DND-41 (cell line): ENCODE measurements at places on chromosomes 3 and 15.
A peak's percentile ranks its signal among the peaks of the same experiment; 100 is the strongest.

DNA sequence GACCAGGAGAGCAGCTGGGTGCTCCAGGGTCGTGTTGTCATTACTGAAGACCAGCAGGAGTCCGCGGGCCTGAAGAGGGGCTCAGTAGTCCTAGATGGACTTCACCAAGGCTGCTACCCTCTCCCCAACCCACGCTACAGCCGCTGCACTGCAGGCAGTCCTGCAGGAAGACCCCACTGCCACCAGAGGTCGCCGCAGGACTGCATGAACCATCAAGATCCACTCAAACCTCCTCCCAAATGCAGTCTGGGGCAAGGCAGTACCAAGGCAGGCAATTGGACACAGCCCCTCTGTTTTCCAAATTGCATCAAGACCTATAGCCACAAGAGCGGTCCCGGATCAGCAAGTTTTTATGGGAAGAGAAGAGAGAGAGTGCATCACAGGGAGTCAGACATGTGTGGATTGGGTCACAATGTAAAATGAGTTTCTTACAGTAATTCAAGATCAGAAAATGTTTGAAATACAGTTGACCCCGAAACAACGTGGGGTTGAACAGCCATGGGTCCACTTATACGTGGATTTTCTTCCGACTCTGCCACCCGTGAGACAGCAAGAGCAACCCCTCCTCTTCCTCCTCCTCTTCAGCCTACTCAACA, 46.7 kb downstream of the DZIP1L start:
- H3K4me3 ChIP-seq: no peak overlapping the region
- no peaks in the 10 kb centered on the region for H3K36me3 ChIP-seq
- H3K27me3 ChIP-seq: no peaks in the 10 kb centered on the region
- DNase-seq: peak; percentile 74
- H3K4me1 ChIP-seq: no peaks in the 10 kb centered on the region
- no peak overlapping the region for H3K27ac ChIP-seq

GRCh38 chr3:184505076-184505878, 56.3 kb upstream of the EPHB3 start:
- H3K36me3 ChIP-seq: no peaks in the 10 kb centered on the region
- DNase-seq: no peak
- no peak overlapping the region for H3K27ac ChIP-seq
- no peak overlapping the region for H3K4me3 ChIP-seq
- no peaks in the 10 kb centered on the region for H3K4me1 ChIP-seq

GRCh38 chr3:107870943-107871638, 219.7 kb downstream of the CD47 start:
- H3K27me3 ChIP-seq: no peaks in the 10 kb centered on the region
- no peaks in the 10 kb centered on the region for H3K4me1 ChIP-seq
- H3K36me3 ChIP-seq: no peaks in the 10 kb centered on the region
- no peak overlapping the region for H3K27ac ChIP-seq
- H3K4me3 ChIP-seq: no peak overlapping the region
- no peak for DNase-seq

GRCh38 chr15:84955089-84955848, 26.4 kb upstream of the PDE8A start:
- no peaks in the 10 kb centered on the region for H3K4me1 ChIP-seq
- no peak overlapping the region for H3K27ac ChIP-seq
- H3K36me3 ChIP-seq: no peaks in the 10 kb centered on the region
- H3K4me3 ChIP-seq: no peak overlapping the region

DNA sequence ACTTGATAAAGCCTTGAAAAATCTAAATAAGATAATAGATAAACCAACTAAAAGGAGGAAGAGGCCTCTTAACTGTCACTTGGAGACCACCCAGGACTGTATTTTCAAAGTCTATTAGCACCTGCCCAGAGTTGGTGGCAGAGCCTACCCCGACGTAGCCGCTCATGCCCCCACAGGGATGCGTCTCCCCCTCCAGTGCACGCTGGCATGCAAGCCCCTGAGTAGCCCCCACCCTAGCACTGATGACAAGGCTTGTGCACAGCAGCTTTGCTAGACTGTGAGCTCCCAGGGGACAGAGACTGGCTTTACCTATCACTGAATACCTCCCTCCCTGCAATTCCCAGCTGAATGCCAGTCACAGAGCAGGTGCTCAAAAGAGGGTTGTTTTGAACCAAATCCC, 54.1 kb upstream of the HES1 start:
- H3K27ac ChIP-seq: no peak overlapping the region
- DNase-seq: no peak
- H3K4me3 ChIP-seq: no peak overlapping the region
- no peaks in the 10 kb centered on the region for H3K4me1 ChIP-seq

DNA sequence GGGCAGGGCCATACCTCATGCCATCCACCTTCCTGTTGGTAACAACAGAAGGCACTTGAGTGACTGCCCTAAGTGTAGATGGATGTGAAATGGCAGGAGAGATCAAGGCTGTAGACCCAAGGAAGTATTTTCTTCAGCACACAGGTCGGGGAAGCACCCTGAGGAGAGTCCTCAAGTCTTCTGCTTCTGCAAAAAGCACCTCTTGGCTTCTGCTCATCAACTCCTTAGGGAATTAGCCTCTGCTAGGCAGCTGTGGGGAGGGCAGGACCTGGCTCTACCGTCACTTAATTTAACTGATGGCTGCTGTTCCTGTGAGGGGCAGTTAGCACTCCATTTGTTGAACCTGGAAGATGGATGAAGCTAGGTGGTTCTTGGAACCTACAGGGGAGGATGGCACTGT, 6.9 kb upstream of the CACNA2D2 start:
- H3K4me3 ChIP-seq: no peak overlapping the region
- H3K27ac ChIP-seq: no peak overlapping the region
- H3K4me1 ChIP-seq: no peaks in the 10 kb centered on the region
- H3K27me3 ChIP-seq: peaks cover 54% of the 10 kb centered on the region

GRCh38 chr3:127166501-127167065, 26.3 kb upstream of the PRR23E start:
- no peak overlapping the region for H3K4me3 ChIP-seq
- H3K36me3 ChIP-seq: no peaks in the 10 kb centered on the region
- no peaks in the 10 kb centered on the region for H3K27me3 ChIP-seq
- DNase-seq: no peak

GRCh38 chr3:52771334-52771681, 568 bp upstream of the NEK4 start:
- H3K27ac ChIP-seq: peak overlapping the region; percentile 73
- peak overlapping the region; percentile 36; the same call in 1 of the 2 replicates for H3K4me3 ChIP-seq
- no peak for DNase-seq
- H3K36me3 ChIP-seq: peaks cover 12% of the 10 kb centered on the region; the same call in 1 of the 2 replicates
- no peaks in the 10 kb centered on the region for H3K27me3 ChIP-seq
- peaks cover 22% of the 10 kb centered on the region for H3K4me1 ChIP-seq

- H3K4me3 ChIP-seq: no peak overlapping the region
- no peaks in the 10 kb centered on the region for H3K27me3 ChIP-seq
- no peaks in the 10 kb centered on the region for H3K36me3 ChIP-seq
- H3K27ac ChIP-seq: no peak overlapping the region
- H3K4me1 ChIP-seq: no peaks in the 10 kb centered on the region
- DNase-seq: no peak
These were observed 52.4 kb downstream of the ILDR1 start for GRCh38 chr3:121969631-121970030.

- H3K4me1 ChIP-seq: no peaks in the 10 kb centered on the region
- DNase-seq: no peak
- H3K27ac ChIP-seq: no peak overlapping the region
- no peak overlapping the region for H3K4me3 ChIP-seq
- no peaks in the 10 kb centered on the region for H3K27me3 ChIP-seq
- H3K36me3 ChIP-seq: peaks cover 81% of the 10 kb centered on the region
These were observed 123.1 kb upstream of the LRRFIP2 start for GRCh38 chr3:37297459-37297858.

- H3K27me3 ChIP-seq: no peaks in the 10 kb centered on the region
- H3K4me3 ChIP-seq: no peak overlapping the region
- H3K4me1 ChIP-seq: no peaks in the 10 kb centered on the region
- no peak for DNase-seq
These were observed 538.9 kb upstream of the GRM7 start for GRCh38 chr3:6321999-6322398.

DNA sequence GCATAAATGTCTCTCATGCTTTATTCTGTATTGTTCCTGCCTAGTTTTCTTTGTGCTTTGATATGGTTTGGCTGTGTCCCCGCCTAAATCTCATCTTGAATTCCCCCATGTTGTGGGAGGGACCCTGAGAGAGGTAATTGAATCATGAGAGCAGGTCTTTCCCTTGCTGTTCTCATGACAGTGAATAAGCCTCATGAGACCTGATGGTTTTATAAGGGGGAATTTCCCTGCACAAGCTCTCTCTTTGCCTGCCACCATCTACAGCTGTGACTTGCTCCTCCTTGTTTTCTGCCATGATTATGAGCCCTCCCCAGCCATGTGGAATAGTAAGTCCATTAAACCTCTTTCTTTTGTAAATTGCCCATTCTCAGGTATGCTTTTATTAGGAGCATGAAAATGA, 1596.6 kb downstream of the SI start:
- H3K36me3 ChIP-seq: no peaks in the 10 kb centered on the region
- no peaks in the 10 kb centered on the region for H3K4me1 ChIP-seq
- H3K4me3 ChIP-seq: no peak overlapping the region
- DNase-seq: no peak
- no peaks in the 10 kb centered on the region for H3K27me3 ChIP-seq

- no peak for DNase-seq
- H3K4me1 ChIP-seq: no peaks in the 10 kb centered on the region
- H3K4me3 ChIP-seq: no peak overlapping the region
These were observed 821.8 kb downstream of the TBL1XR1 start for GRCh38 chr3:176375519-176375918.

GRCh38 chr3:45980819-45981218, 14.8 kb downstream of the FYCO1 start:
- H3K27me3 ChIP-seq: no peaks in the 10 kb centered on the region
- H3K4me1 ChIP-seq: peaks cover 77% of the 10 kb centered on the region
- H3K36me3 ChIP-seq: peaks cover 78% of the 10 kb centered on the region
- peak overlapping the region; percentile 58 for H3K27ac ChIP-seq
- DNase-seq: no peak
- no peak overlapping the region for H3K4me3 ChIP-seq

DNA sequence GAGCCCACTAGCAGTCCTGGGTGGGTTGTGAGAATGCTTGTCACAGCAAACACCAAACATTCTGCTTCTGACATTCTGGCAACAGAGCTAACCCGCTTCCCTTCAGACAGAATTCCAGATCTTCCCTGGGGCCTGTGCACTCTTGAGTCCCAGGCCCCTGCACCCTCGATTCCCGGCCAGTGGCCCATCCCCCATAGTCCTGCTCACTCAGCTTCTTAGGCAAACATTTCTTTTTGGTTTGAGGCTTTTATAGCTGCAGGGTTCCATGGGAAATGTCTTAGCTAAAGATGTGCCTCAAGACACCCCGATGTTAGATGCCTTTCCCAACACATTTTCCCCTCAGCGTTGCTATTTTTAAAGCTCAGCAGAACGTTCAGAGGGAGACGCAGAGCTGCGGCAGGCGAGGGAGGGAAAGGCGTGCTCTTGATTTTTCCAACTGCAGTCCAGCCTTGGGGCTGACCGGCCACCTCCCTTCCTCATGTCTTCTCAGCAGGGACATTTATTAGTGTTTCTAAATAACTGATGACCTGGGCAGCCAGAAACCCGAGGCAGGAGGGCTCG, 35.2 kb downstream of the ABTB1 start:
- H3K36me3 ChIP-seq: no peaks in the 10 kb centered on the region
- no peak overlapping the region for H3K4me3 ChIP-seq
- no peak for DNase-seq
- H3K27ac ChIP-seq: no peak overlapping the region
- no peaks in the 10 kb centered on the region for H3K4me1 ChIP-seq
- no peaks in the 10 kb centered on the region for H3K27me3 ChIP-seq

DNA sequence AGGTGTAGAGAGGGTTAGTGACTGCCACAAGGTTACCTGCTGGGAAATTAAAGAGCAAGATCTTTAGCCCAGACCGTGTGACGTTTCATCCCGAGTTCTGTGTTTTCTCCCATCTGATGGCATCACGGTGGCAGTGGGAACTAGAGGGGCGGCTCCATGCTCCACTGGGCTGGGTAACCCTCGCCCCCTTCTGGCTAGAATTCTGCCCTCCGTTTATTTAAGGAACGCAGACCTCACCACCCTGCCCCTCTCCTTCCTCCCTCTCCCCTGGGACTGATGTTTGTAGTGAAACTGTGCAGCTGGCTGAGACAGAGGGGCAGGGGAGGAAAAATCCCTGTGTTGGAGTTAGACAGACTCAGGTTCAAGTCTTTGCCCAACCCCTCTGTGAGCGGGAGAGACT, 65.6 kb downstream of the ITGA11 start:
- no peaks in the 10 kb centered on the region for H3K27me3 ChIP-seq
- no peak overlapping the region for H3K4me3 ChIP-seq
- DNase-seq: no peak
- H3K36me3 ChIP-seq: no peaks in the 10 kb centered on the region

GRCh38 chr15:100464256-100464655, 64.5 kb downstream of the CERS3 start:
- no peak overlapping the region for H3K4me3 ChIP-seq
- no peak overlapping the region for H3K27ac ChIP-seq
- no peaks in the 10 kb centered on the region for H3K36me3 ChIP-seq
- DNase-seq: no peak

DNA sequence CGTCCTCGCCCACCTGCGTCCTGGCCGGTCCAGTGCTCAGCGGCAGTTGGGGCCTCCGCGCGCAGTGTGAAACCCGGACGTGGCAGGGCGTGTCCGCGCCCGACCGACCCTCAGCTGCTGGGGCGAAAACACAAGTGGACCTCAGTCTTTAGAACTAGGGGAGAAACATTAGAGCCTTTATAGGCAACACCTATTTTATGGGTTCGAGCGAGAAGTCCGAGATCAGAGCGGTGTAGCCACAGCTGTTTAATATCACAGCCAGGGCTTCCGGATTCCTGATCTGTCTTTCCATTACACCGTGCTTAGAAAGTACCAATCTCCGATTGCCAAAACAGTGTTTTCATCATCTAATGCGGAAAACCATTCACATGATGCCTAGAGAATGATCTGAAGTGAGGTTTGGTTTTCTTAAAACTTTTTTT, 506 bp downstream of the RAD51 start:
- peak overlapping the region; percentile 93 for H3K27ac ChIP-seq
- H3K4me3 ChIP-seq: peak overlapping the region; percentile 66
- peaks cover 35% of the 10 kb centered on the region for H3K36me3 ChIP-seq
- DNase-seq: no peak
- no peaks in the 10 kb centered on the region for H3K27me3 ChIP-seq

DNA sequence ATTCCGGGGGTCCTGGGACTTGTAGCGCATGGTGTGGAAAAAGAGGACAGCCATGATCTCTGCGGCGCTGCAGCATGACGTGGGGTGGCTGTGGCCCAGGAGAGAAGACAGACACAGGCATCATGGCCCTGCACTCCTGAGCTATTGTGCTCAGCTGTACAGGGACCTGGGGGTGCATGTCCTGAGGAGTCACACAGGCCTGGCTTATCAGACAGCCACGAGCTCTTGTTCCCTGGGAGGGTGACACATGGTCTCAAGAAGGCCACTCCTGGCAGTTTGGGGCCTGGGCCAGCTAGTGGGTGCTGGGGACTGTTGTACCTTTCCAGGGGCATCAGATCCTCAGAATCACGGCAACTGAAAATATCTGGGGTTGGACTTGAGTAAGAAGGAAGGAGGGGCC, 13.7 kb downstream of the TKT start:
- no peak for DNase-seq
- H3K27me3 ChIP-seq: no peaks in the 10 kb centered on the region
- peaks cover 81% of the 10 kb centered on the region for H3K36me3 ChIP-seq
- H3K27ac ChIP-seq: no peak overlapping the region

- H3K4me1 ChIP-seq: no peaks in the 10 kb centered on the region
- no peak overlapping the region for H3K27ac ChIP-seq
- H3K27me3 ChIP-seq: no peaks in the 10 kb centered on the region
- H3K36me3 ChIP-seq: no peaks in the 10 kb centered on the region
- no peak overlapping the region for H3K4me3 ChIP-seq
- DNase-seq: no peak
These were observed 468.5 kb downstream of the NLGN1 start for GRCh38 chr3:173865900-173866498.

GRCh38 chr3:149026718-149027117, 35.4 kb downstream of the GYG1 start:
- H3K27me3 ChIP-seq: no peaks in the 10 kb centered on the region
- no peak overlapping the region for H3K4me3 ChIP-seq
- no peak overlapping the region for H3K27ac ChIP-seq
- no peaks in the 10 kb centered on the region for H3K4me1 ChIP-seq
